Hepatocyte (in vitro differentiated cells): ENCODE measurements at places on chromosomes 1 and 21. TPM values are rescaled to one million over a fixed set of nuclear protein-coding genes. Genes with fewer than 3 reads are reported as not detected.

LAMB3 gene
- total RNA-seq, result 63.7 and 76.9 TPM in 2 replicates

ENTREP3 gene
- total RNA-seq, result 8.1 and 8.8 TPM in 2 replicates

TMPRSS3 gene
- total RNA-seq, result 1.4 and 1.7 TPM in 2 replicates

FCRL6 gene
- not detected in 2 replicates for total RNA-seq

RGSL1 gene
- not detected in 2 replicates for total RNA-seq

DNA sequence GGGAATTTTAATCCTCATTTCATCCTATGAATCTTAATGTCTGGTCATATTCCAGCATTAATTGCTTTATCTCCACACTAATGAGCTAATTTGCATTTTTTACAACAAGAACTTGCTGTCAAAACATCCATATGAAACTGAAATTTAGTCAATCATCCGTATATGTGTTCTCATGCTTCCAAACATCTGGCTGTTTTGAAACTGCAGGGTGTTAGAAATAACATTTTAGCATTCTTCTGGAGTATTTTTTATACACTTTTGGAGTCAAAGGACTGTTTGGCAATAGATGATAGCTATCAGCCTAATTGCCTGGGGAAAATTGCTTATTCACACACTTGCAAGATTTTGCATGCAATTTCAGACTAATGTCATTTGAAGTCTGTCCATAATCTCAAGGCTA is 1639.3 kb downstream of the KCNT2 start:
- DNase-seq, result no peak
- no peak overlapping the region for H3K4me3 ChIP-seq
- H3K27me3 ChIP-seq, result no peaks in the 10 kb centered on the region
- H3K36me3 ChIP-seq, result no peaks in the 10 kb centered on the region

DNA sequence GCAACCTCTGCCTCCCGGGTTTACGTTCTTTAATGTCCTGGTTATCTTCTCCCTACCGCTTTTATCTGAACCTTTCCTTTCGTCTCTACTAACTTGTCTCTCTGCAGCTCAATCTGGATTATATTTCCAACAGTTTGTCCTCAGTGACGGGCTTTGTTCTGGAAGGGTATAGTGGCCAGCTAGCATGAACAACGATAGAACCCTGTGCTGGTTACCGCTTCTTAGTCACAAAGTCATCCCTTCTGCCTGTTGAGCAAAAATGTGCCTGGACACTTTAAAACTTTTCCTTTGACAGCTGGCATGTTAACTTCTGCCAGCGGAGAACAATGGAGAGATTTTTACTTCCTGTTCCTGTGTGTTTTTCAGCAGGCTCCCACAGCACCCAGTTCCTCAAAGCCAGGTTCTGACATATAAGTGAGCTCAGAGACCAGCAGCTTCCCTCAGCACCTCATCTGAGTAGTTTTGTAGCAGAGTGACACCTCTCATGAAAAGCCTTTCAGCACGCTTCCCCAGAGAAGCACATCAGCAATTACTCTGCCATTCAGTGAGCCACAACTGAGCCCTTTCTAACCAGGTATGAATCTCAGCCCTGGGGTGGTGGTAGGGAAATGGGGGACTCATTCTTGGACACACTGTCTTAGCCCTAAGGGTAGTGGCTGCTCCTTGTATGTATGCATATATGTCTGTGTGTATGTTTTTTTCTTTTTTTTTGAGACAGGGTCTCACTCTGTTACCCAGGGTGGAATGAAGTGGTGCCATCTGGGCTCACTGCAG is 23.6 kb upstream of the CCDC17 start:
- no peaks in the 10 kb centered on the region for H3K27me3 ChIP-seq
- DNase-seq, result no peak
- peaks cover 10% of the 10 kb centered on the region for H3K4me1 ChIP-seq
- H3K27ac ChIP-seq, result no peak overlapping the region

- no peaks in the 10 kb centered on the region for H3K27me3 ChIP-seq
- no peak for DNase-seq
- H3K36me3 ChIP-seq, result no peaks in the 10 kb centered on the region
- H3K4me1 ChIP-seq, result no peaks in the 10 kb centered on the region
- no peak overlapping the region for H3K27ac ChIP-seq
- no peak overlapping the region for H3K4me3 ChIP-seq
Observed at GRCh38 chr1:172663732-172664131, 4.8 kb downstream of the FASLG start.

- peak; percentile 28 for DNase-seq
- H3K4me1 ChIP-seq, result no peaks in the 10 kb centered on the region
- no peaks in the 10 kb centered on the region for H3K27me3 ChIP-seq
Observed at GRCh38 chr1:231636157-231636556, 9.6 kb downstream of the DISC1 start.

- DNase-seq, result peak; percentile 45
- no peaks in the 10 kb centered on the region for H3K27me3 ChIP-seq
- no peaks in the 10 kb centered on the region for H3K36me3 ChIP-seq
- no peak overlapping the region for H3K4me3 ChIP-seq
- H3K4me1 ChIP-seq, result peaks cover 11% of the 10 kb centered on the region
Observed at GRCh38 chr1:47186267-47187185, 3.3 kb downstream of the PDZK1IP1 start.

- no peaks in the 10 kb centered on the region for H3K36me3 ChIP-seq
- H3K27me3 ChIP-seq, result no peaks in the 10 kb centered on the region
- H3K4me1 ChIP-seq, result peaks cover 40% of the 10 kb centered on the region
- H3K4me3 ChIP-seq, result no peak overlapping the region
Observed at GRCh38 chr1:225762444-225762843, 15.2 kb upstream of the SRP9 start.

DNA sequence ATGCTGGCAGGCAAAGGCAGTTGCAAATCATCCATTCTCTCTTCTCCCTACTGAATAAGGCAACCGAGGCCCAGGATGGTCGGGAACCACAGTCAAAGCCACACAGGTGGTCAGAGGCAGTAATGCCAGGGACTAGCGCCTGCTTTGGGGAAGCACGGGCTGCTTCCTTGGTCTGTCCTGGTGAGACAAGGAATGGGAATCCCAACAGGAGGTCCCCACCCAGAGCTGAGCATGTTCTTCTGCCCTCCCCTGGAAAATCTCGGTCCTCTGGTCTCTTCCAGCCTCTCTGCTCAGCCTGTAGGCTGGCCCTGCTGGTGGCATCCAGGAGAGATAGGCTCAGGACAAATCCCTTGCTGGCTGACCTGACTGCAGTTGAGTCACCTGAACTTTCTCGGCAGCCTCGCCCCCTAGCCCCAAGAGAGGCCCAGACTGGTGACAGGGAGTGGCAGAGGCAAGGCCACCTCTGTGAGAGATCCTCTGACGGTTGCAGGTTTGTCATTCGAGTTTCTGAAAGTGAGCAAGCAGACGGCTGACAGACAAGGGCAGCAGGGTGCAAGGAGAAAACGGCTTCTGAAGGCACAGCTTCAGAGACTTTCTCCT is 5.8 kb downstream of the OLIG1 start:
- peaks cover 70% of the 10 kb centered on the region for H3K27me3 ChIP-seq
- H3K36me3 ChIP-seq, result no peaks in the 10 kb centered on the region
- H3K4me3 ChIP-seq, result no peak overlapping the region
- DNase-seq, result peak; percentile 58
- H3K4me1 ChIP-seq, result peaks cover 18% of the 10 kb centered on the region

DNA sequence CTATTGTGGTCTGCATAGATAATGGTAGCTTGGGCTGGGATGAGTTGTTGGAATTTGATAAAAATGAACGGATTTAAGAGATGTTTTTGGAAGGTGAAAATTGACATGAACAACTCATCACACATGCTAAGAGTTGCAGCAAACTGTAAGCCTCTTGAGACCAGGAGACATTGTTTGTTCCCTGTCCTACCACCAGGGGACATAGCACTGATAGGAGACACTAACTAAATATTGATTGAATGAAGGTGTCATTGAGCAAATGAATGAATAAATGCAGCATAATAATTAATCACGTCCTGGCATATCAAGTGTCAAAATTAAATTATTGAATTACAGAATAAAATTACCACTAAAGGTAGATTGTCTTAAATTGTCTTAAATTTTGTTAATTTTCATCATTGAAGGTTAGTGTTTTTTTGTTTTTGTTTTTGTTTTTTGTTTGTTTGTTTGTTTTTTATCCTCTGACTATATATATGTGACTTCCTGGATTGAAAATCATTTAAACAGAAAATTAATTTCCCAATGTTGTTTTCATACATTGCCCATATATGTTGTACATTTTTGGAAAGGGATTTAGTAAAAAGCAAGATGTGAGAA is 285.3 kb upstream of the C1orf105 start:
- no peak for DNase-seq
- H3K4me3 ChIP-seq, result no peak overlapping the region
- H3K36me3 ChIP-seq, result no peaks in the 10 kb centered on the region
- no peak overlapping the region for H3K27ac ChIP-seq
- peaks cover 12% of the 10 kb centered on the region for H3K4me1 ChIP-seq

DNA sequence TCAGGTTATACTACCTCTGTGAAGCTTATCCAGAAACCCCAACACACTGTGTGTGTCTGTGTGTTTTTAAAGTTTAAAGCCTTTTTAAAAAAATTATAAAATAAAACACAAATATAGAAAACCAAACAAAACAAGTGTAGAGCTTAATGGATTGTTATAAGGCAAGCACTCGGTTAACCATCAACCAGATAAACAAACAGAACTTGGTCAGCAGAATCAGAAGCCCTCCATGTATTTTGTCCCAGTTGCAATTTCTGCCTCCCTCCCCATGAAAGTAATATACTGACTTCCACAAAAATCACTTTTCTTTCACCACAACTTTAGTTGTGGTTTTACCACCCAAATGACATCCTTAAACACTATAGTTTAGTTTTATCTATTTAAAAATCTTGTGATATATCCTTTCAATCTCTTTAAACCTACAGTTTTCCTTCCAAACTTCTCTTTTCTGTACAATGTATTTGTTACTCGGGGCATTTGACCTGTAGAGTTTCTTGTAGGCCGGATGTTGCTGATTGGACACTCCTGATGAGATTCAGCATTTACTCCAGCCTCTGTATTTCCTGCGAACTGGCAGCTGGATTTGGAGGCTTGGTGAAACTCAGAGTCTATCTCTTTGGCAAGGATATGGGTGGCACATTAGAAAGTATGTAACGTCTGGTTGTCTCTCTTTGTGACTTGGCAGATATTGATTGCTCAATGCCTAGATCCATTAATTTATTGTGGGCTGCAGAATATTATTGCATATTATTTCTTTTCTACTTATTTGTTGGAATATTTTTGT is 8.6 kb downstream of the PAPPA2 start:
- no peak overlapping the region for H3K27ac ChIP-seq
- no peaks in the 10 kb centered on the region for H3K27me3 ChIP-seq
- no peak overlapping the region for H3K4me3 ChIP-seq
- H3K36me3 ChIP-seq, result no peaks in the 10 kb centered on the region
- no peaks in the 10 kb centered on the region for H3K4me1 ChIP-seq

DNA sequence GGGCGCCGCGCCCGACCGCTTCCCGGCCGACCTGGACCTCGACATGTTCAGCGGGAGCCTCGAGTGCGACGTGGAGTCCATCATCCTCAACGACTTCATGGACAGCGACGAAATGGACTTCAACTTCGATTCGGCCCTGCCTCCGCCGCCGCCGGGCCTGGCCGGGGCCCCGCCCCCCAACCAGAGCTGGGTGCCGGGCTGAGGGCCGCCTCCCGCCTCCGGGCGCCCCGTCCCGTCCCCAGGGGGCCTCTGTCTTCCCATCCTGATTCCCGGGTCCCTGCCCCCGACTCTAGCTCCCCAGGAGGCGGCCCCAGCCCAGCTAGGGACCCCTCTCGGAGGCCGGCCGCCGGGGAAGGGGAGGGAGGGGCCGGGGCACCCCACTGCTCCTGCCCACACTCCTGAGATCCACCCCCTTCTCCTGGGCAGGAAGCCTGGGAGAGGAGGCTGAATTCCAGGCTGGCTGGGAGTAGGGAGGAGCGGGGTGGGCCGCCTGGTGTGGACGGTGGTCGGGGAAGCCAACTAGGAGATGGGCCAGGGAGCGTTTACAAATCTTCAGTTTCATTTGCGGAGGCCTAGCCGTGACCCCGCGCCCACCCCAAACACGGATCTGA is 21.4 kb downstream of the FOXO6 start:
- peaks cover 34% of the 10 kb centered on the region for H3K27me3 ChIP-seq
- peak overlapping the region; percentile 84 for H3K27ac ChIP-seq
- peak; percentile 65 for DNase-seq
- H3K4me3 ChIP-seq, result peak overlapping the region; percentile 16
- H3K36me3 ChIP-seq, result no peaks in the 10 kb centered on the region

- peak overlapping the region; percentile 92 for H3K27ac ChIP-seq
- no peaks in the 10 kb centered on the region for H3K27me3 ChIP-seq
- no peak for DNase-seq
- no peak overlapping the region for H3K4me3 ChIP-seq
- H3K36me3 ChIP-seq, result no peaks in the 10 kb centered on the region
Observed at GRCh38 chr1:94884507-94884906, 42.4 kb downstream of the CNN3 start.

DNA sequence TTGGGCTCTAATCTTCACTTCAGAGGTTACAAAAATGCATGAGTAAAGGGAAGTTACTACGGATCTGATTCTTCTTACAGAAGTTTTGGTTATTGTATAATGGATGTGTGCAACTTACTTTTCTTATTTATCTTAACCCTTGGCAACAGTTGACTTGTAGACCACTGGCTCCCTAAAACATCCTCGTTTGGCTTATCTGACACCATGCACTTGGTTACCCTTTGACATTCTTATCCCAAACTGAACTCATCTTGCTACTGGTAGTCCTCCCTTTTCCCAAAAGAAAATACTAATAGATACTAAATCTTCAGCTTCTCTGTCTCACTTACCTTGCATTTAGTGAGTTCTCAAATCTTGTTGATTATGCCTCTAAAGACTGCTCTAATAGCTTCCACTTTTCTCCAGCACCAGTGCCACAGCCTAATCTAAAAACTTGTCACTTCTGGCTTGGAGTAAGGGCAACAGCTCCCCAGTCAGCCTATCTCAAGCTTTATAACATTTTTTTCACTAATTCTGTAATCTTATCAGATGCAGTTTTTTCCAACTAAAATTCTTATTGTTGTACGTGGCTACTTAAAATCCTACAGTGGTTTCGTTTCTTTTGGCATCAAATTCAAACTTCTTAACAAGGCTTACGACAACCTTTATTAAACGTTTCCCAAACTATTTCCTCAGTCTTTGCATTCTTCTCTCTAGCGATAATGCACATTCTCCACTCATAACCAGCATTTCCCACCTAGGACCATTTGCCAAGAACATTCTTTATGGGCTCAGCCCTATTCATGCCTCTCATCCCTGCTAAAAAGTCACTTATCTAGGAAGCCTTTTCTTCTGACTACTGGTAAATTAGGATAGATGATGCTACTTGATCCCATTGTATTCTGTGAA is 204.2 kb downstream of the KCNT2 start:
- peaks cover 20% of the 10 kb centered on the region for H3K4me1 ChIP-seq
- no peak overlapping the region for H3K4me3 ChIP-seq
- H3K27ac ChIP-seq, result no peak overlapping the region
- H3K27me3 ChIP-seq, result no peaks in the 10 kb centered on the region

- no peaks in the 10 kb centered on the region for H3K36me3 ChIP-seq
- H3K27me3 ChIP-seq, result no peaks in the 10 kb centered on the region
- H3K27ac ChIP-seq, result no peak overlapping the region
- H3K4me3 ChIP-seq, result no peak overlapping the region
- no peak for DNase-seq
- H3K4me1 ChIP-seq, result no peaks in the 10 kb centered on the region
Observed at GRCh38 chr1:10544239-10544638, 69.5 kb downstream of the PEX14 start.
